Caudate nucleus (tissue), 63 donors: ENCODE measurements at places on chromosomes 6 and 20.

GRCh38 chr20:48820649-48820973 is 7.2 kb downstream of the PREX1 start:
- no peak for DNase-seq

- no peak for DNase-seq
Measured at GRCh38 chr6:17250237-17250636, 30.9 kb upstream of the RBM24 start.

- no peak for DNase-seq
Measured at GRCh38 chr6:13526727-13527670, 39.6 kb upstream of the GFOD1 start.

DNA sequence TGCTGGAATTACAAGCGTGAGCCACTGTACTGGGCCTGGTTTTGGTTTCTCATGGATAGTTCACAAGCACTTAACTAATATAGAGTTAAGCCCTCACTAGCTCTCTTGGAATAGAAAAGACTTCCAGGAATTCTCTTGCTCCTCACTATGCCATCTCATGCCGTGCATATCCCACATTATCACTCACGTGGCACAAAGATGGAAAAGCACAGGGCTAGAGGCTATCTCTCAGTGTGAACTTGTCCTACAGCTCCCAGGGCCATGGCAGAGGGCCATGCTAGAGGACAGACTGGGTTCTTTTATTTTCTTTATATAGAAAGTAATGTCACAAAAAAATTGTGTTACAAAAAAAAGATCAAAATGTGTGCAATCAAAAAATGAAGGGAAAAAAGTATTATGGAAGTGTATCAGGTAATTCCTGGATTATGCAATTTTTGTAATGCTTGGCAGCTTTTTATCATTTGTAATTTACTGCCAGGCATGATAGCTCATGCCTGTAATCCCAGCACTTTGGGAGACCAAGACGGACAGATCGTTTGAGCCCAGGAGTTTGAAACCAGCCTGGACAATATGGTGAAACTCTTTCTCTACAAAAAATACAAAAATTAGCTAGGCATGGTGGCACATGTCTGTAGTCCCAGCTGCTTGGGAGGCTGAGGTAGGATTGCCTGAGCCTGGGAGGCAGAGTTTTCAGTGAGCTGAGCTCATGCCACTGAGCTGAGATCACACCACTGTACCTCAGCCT is 6.4 kb upstream of the SLC2A12 start:
- no peak for DNase-seq

DNA sequence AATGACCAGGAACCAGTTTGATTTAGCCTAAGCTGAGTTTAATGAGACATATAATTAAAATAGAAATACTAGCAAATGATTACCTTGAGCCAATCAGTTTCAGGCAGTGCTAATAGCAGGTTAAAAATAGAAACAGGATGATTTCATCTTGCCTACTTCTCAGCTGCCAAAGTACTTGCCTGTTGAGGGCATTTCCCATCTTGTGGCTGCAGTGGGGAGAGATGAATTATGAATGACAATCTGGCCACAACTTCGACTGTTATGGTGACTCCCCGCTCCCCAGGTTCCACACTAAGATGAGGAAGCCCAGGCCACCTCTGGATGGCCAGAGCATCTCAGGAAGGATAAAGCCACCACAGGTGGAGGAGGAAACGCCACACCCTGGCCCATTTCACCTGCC is 31.3 kb downstream of the MBOAT1 start:
- DNase-seq: no peak

- no peak for DNase-seq
Measured at GRCh38 chr20:61628480-61628879, 376.4 kb downstream of the CDH4 start.

- DNase-seq: no peak
Measured at GRCh38 chr6:65943051-65943450, 236.0 kb upstream of the EYS start.

DNA sequence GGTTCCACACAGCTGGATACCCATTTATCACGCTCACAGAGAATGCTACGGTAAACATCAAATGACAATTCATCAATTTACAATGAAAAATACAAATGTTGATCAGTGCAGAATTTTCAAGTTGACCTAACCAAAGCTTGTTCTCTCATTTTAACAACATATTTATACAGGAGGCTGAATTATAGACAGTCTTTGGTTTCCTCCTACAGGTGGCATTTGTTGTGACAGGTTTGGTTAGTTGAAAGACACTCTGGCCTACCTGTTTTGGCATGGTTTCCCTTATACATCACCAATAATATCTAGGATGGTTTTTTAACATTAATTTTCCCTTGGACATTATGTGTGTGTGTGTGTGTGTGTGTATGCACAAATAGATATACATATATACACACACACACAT is 642.5 kb upstream of the MMS22L start:
- DNase-seq: no peak

DNA sequence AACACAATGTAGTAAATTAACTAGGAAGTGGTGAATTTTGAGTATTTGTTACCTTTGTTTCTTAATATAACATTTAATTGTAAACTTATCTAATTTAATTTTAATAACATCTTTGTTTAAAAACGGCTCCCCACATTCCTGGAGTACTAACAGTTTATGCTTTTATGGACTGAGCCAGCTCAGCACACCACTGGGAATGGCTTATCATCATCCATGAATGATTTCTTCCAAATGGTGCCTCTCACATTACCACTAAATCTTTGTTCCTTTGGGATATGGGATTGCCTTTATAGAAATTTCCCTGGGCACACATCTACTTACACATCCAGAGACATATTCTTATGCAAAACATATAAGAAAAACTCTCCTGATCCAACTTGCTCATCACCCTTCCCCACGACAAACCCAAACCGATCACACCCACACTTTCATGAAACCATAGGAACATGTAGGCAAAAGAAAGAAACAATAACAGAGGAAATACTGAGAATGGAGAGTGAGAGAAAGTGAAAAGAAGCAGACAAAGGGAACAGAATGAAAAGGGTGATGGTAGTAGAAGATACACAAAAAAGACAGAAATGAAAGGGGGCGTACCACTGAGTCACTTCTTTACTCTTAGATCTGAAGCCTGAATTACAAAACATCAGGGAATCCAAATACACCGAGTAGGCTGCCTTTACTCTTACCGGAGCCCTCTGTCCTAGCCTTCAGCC is 58.5 kb upstream of the KCNK16 start:
- DNase-seq: no peak

DNA sequence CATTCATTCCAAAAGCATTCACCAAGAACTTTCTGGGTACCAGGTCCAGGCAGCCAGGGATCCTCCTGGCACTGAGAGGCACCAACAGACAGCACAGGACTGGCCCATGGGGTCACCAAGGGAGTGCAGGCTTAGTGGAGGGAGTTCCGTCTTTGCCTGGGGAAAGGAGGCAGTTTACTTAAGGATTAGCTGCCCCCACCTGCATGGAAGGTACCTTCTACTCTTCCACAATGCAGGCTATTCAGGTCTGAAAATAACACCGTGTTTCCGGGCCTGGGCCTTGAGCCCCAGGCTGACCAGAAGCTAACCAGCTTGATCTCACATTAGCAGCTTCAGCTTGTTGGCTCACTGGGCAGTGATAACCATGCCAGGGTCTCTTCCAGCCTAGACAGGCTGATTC is 199.4 kb downstream of the FOXA2 start:
- no peak for DNase-seq

DNA sequence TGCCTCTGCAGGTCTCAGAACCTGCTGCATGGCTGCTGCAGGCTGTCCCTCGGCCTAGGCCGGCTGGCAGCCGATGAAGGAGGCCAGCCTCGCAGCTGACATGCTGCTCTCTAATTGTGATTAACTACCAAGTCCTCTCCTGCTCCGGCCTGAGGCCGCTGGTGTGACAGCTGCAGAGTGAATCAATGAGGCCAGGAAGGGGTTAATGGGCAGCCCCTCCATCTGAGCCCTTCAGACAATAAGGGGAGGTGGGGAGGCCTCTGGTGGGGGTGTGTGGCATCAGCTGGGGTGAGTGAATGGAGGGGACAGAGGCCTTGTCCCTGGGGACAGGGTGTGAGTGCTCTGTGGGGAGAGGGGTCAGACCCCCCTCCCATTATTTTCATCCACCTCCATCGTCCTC is 34.4 kb downstream of the SLC52A3 start:
- DNase-seq: no peak

DNA sequence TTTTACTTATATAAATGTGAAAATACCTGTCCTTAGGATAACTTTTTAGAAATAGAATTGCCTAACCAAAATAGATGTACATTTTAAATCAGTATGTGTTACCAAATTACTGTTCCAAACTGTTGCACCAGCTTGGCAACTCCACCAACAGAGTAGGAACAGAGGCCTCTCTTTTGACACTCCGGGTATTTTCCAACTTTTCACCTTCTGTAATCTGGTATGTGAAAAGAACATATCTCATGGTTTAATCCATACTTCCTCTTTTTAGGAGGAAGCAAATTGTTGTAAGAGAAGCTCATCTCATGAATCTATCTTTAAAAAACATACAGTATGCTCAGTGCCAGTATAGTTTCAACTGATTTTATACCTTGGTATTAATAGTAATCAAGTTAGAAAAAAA is 24.9 kb downstream of the RNF144B start:
- DNase-seq: no peak

- no peak for DNase-seq
Measured at GRCh38 chr20:61744691-61745396, 320.8 kb downstream of the TAF4 start.

DNA sequence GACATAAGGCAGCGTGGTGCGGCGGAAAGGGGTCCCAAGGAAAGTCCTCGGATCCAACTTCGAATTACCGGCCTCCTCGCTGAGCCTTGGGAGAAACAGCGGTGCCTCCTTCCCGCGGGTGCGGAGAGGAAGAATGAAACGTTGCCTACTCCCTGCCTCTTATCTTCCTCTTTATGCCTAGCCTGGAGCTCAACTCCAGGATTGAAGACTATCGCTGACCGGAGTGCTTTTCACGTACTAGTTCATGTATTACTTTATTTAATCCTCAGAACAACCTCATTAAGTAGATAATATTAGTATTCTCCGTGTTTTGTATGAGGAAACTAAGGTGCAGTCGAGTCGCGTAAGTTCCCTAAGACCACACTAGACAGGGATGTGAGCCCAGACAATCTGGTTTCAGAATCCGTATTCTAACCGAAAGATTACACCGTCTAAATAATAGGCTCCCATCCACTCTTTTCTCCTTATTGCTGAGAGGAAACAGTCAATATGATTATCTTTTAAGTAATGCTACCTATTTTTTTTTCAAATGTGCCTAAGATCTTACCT is 793 bp upstream of the PDSS2 start:
- DNase-seq: no peak

GRCh38 chr6:152093711-152094110 is 286.2 kb downstream of the ESR1 start:
- DNase-seq: no peak

- no peak for DNase-seq
Measured at GRCh38 chr6:144007478-144008119, 460 bp downstream of the PLAGL1 start.

DNA sequence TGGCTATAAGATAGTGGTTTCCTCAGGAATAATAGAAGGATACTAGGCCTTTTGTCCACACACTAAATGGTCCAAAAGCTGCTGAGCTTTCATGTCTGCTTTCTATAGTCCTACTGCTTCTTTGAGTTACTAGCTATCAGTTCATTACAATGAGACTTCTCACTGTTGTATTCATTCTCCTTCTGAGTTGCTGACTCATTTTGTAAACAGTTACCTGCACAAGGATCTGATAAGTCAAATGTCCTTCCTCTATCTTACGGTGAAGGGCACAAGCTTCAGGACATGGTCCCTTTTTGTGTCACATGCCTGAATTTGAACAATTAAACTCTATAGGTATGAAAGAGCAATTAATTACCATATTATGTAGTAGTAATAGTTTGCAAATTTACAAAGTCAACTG is 90.5 kb downstream of the MAN1A1 start:
- no peak for DNase-seq

DNA sequence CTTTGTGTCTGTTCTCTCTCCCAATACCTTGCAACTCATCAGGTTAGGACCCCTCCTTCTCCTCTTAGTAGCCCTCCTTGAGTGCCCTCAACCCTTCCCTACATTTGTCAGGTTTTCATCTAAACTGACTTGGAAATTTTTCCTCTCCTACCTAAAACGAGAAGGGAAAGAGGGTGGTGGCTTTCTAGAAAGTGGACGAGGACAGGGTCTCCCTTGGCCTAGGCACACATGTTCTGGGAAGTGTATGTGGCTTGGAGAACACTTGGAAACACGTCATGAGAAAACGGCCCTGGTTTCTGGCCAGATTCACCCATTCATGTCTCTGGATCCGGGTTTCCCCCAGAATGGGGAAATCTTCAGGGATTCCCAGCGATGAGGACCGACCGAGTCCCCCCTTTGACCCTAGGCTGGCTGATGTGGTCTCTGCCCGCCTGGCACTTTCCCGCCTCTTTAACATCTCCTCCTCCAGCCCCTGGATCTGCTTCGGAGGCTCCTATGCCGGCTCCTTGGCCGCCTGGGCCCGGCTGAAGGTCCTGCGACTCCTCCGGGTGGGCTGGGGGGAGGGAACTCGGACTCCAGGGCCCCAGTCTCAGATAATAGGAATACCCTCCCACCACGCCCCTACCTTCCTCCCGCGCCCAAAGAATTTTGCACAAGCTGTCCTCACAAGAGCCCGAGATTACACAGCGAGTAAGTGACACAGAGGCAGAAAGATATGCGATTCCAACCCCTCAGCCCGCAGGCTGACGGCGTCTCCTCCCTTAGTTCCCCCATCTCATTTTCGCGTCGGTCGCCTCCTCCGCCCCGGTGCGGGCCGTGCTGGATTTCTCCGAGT is 3.0 kb downstream of the PRSS16 start:
- DNase-seq: no peak

DNA sequence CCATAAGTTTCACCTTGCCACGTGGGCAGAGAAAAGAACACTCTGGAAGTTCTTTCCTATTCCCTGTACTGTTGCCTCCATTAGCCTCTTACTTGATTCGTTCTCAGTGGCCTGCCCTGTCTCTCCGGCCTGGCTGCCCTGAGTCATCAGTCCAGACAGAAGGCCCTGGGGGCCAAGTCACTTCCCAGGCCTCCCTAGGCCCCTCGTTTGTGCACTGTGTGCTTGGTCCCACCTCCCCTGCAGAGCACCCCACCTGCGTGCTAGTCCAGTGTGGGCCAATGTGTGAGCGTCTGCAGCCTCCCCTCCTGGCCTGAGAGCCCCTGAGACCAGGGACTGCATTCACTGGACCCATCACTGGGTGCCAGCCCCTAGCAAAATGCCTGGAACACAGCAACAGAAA is 191.2 kb upstream of the RREB1 start:
- no peak for DNase-seq
